Progenitor cell of endocrine pancreas (in vitro differentiated cells): ENCODE measurements at places on chromosomes 7 and 10.

DNA sequence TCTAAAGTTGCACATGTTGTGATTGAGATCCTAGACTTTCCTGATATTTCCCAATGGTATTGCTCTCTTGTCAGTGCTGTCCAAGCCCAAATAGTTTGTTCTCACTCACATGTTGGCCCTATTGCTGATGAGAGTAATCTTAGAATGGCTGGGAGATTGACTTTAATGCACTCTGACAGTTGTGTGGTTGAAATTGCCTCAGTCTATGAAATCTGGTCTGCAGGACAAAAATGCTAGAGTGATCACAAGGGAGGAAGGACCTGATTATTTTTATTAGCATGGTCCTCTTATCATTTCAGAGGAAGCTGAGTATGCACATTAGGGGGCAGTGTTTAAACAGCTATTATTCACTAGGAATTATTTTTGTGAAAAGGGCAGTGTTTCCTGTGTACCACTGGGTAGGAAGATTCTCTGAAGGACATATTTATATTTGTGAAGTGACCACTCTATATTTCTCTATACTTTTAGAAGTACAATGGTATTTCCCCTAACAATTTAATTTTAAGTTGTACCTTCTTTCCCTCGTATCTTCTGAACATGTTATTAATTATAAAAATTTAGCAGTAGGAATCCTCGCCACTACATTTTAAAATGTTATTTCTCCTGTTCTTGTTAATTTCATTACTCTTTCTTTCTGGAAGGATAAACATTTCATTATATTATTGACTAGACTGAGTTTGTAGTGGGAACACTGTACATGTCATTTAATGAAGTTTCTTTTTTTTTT is 64.4 kb downstream of the SUGCT start:
- DNase-seq: no peak

- DNase-seq: no peak
Measured at GRCh38 chr7:44439926-44440325, 50.5 kb downstream of the NUDCD3 start.

DNA sequence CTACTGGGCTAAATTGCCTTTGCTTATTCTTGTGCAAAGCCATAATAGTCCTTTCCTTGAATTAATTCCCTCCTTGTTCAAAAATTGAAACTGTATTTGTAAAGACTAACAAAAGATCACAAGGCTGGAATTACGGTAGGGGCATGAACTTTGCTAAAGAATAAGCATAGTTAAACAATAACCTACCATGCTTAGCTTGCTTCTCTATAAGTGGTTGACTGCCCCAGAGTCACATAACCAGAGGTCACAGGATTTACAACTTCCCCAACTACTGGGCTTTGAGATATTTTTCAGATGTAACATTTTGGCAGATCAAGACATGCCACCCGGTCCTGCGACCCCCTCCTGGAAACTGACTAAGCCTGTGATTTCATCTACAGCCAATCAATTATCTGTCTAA is 181.4 kb downstream of the GPAM start:
- no peak for DNase-seq

DNA sequence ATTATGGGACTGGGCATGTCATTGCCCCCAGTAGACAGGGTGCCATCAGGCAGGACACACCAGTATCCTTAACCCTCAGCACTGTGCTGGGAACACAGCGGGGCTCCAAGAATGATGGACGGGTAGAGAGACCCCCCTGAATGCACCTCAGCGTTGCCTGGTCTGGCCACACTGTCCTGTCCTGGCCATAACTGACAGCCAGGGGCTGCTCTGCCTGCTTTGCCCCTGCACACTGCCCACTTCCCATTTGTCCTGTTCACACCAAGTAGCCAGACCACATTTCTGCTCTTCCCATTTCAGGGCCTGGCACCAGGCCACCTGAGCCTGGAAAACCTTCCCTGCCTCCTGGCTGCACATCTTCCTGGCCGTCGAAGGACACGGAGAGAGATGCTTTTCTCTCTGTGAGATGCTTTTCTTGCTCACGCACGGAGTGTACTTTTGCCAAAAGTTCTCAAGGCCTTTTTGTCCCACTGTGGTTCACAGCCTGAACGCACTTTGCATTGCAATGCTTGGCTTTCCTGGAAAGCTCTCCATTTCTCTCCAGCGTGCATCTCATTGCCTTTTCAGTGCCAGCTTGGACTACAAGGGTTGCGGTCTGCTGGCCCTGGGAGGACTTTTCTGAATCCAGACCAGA is 131.0 kb upstream of the EEPD1 start:
- DNase-seq: no peak

- DNase-seq: no peak
Measured at GRCh38 chr7:94362276-94362675, 32.4 kb upstream of the COL1A2 start.

GRCh38 chr10:111784436-111784835 is 399.1 kb downstream of the GPAM start:
- DNase-seq: no peak

DNA sequence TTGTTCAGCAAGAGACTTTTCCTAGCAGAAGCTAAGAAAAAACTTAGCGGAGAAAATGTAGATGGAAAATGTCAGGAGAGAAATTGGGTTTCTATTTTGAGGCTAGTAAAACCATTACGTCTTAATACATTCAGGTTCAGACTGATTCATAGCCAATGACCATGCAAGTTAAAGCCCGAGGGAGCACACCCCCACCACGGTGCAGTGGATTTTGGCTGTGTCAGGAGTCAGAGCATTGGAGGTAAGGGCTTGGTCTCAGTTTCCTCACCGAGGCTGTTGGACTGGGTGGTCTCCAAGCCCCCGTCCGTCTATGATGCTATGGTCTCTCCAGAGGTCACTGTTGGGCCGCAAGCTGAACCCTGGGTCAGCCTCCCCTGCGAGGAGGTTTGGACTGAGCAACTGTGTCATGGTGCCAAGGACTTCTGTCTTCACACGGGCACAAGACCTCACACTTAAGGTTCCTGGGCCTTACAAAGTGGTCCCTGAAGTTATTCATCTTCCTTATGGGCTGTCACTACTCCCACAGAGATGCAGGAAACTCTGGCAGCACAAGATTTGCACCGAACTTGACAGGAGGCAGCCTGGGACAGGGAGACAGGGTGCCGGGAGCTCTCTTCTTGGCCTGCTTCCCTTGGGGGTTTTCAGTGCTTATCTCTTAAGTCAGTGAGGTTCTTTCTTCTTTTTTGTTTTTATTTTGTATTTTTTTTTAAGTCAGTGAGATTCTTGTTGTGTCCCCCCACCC is 186.8 kb downstream of the PHTF2 start:
- DNase-seq: no peak

GRCh38 chr10:100623521-100624230 is 87.9 kb downstream of the HIF1AN start:
- no peak for DNase-seq

GRCh38 chr10:58477122-58477521 is 35.5 kb upstream of the BICC1 start:
- no peak for DNase-seq

DNA sequence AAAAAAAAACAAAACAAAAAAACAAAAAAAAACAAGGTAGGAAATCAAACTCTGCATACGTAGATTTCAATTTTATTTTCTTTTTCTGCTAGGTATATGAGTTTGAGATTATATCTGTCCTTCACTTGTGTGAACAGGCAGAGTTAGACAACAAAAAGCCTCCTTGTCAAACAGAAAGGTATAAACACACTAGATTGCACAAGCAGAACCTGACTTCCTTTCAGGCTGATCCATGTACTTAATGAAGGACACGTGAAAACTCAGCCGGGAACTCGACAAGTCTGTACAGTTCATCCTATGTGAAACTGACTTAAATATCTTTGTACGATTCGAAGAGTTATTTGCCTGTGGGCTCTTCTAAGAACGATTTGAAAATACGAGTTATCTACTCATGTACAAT is 254.1 kb downstream of the ARL4A start:
- DNase-seq: no peak
